GM23248 (cell line): ENCODE measurements at places on chromosomes 3 and 15.

DNA sequence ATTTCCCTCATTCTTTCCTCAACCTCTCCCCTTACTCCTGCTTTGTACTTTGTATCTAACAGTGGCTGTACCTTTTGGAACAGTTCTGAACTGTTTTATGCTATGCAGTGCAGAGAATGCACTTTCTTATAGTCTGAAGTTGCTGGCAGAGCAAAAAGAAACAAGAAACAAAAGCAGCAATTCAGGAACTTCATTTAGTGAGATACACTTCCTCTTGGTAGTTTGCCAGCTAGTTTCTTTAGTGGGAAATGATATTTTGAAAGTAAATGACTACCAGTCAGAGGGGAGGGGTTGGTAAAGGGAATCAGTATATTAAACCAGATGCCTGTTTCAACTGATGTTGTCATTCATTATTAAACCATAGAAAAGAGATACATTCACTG is 55.0 kb upstream of the CHD2 start:
- no peaks in the 10 kb centered on the region for H3K36me3 ChIP-seq
- no peaks in the 10 kb centered on the region for H3K27me3 ChIP-seq
- DNase-seq: peak; percentile 60
- H3K4me1 ChIP-seq: peaks cover 19% of the 10 kb centered on the region
- H3K4me3 ChIP-seq: no peak overlapping the region

DNA sequence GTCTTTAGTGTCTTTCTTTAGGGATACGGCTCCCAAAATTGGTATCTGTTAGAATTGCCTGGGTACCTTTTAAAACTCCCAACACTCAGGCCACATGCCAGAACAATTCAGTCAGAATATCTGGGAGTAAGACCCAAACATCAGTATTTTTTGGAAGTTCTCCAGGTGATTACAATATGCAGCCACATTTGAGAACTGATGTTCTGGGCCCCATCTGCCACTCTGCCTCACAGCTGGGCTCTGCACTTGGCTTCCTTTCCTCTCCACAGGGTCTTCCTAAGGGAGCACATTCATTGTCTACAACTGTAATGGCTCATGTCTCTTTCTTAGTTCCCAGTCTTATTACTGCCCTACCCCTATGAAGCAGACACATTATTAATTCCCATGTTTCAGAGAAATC is 394.5 kb downstream of the MFSD1 start:
- no peaks in the 10 kb centered on the region for H3K36me3 ChIP-seq
- 0 out of 2 replicates have a peak, but pooled peaks cover 9% of the 10 kb centered on the region for H3K27me3 ChIP-seq
- no peak overlapping the region for H3K27ac ChIP-seq
- peaks cover 20% of the 10 kb centered on the region for H3K4me1 ChIP-seq
- DNase-seq: no peak

DNA sequence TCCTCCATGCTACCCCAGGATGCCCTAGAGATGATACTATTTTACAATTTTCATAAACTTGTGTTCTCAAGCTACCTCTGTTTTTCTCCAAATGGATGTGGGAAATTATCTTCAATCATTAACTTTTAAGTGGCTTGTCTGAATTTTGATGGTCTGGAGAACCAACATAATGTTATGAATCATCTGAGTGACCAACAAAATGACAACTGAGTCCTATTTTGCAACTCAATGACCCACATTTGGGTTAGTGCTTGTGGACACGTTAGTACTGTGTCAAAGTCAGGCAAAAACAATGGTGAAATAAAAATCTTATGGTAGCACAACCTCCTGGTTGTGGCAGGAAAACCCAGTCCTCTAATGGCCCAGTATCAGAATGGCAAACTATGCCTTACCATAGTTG is 352.4 kb upstream of the ZNF385D start:
- H3K27ac ChIP-seq: no peak overlapping the region
- no peak overlapping the region for H3K4me3 ChIP-seq
- no peaks in the 10 kb centered on the region for H3K36me3 ChIP-seq
- no peak for DNase-seq
- H3K27me3 ChIP-seq: no peaks in the 10 kb centered on the region

GRCh38 chr15:91983729-91984340 is 130.3 kb downstream of the SLCO3A1 start:
- H3K27me3 ChIP-seq: no peaks in the 10 kb centered on the region
- no peak for DNase-seq
- no peak overlapping the region for H3K4me3 ChIP-seq
- no peaks in the 10 kb centered on the region for H3K4me1 ChIP-seq
- H3K36me3 ChIP-seq: no peaks in the 10 kb centered on the region

- no peaks in the 10 kb centered on the region for H3K36me3 ChIP-seq
- no peak overlapping the region for H3K27ac ChIP-seq
- H3K27me3 ChIP-seq: no peaks in the 10 kb centered on the region
- no peak overlapping the region for H3K4me3 ChIP-seq
- H3K4me1 ChIP-seq: no peaks in the 10 kb centered on the region
These were observed 158.3 kb downstream of the SV2B start for GRCh38 chr15:91258415-91258759.

DNA sequence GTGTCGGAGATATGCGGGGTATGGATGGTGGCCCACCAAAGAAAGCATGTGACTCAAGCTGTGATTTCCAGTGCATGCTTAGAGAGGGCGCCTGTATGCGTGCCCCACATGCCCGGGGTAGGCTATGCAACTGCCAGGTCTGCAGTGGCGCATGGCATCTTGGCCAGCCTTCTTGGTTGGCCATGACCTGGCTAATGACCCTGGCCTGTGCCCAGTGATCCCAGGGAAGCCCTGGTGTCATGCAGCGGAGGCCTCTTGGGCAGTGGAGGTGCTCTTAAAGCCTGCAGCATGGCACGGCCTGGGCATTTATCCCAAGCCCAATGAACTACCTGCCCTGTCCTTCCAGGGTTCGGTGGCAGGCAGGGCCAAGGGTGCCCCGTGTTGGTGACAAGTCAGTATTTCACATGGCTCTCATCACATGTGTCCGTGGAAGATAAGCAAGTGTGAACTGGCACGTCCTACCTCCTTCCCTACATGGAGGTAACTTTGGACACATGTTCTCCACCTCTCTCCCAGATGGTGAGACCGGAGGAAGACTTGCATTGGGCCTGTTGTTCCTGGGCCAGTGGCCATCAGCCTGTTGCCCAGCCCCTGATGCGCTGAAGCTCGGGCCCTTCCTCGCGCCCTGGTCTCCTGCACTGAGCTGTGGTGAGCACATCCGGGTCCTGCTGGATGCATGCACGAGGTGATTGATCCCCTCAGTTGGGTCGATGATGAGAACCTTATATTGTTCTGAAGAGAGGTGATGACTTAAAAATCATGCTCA is 192.0 kb downstream of the UBE3A start:
- H3K4me1 ChIP-seq: no peaks in the 10 kb centered on the region
- no peaks in the 10 kb centered on the region for H3K36me3 ChIP-seq
- no peak overlapping the region for H3K4me3 ChIP-seq

DNA sequence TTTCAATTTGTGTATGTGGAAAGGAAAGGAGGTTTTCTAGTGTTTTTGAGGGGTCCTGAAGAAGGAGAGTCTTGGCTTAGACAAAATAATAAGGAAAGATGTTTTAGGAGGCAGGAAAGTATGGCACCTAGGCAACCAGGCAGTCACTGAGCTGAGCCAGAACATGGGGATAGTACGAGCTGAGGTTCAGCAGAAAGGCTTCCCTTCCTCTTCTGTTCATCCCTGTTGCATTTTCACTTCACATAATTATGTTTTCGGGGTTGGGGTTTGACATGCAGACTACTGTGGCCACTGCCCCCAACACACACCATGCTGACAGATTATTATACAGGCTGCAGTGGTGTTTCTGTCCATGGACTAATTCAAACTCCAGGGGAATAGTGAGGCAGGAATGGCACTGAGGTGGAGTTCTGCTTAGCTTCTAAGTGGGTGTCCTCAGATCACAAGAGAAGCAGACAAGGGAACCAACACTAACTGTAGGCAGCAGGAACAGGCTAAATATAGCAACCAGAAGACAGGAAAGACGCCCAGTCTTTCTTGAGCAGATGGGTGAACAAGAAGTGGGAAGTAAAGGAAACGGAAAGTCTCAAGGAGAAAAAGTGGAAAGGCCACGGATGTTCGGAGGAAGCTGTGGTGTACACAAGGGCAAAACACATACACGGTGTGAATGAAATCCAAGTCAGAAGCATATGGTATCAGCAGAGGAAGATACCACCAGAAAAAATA is 305.8 kb downstream of the PLCL2 start:
- H3K36me3 ChIP-seq: no peaks in the 10 kb centered on the region
- H3K27me3 ChIP-seq: no peaks in the 10 kb centered on the region
- no peak for DNase-seq
- no peak overlapping the region for H3K27ac ChIP-seq
- no peak overlapping the region for H3K4me3 ChIP-seq

DNA sequence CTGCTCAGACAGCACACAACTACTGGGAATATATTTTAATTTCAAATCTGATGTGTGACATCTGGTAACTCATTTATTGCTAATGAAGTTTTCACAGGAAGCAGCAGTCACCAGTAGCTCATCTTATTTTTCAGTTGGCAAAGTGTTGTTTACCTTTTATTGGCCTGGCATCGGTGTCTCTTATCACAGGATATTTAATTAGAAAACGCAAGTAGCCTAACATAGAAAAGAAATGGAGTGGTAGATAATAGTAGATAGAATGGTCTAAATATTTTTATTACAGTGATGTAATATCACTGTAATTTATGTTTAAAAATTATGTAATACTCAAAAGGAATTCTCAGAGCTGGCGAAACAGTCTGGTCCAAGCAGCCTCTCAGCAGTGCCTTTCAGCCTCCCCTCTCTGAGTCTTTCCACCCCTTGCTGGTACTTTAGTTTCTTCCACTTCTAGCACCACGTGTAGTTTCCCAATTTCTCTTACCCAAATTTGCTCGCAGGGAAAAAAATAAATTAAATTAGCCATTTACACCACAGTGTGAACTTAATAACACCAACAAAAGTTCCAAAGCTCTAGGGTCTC is 31.9 kb downstream of the AGTR1 start:
- no peak overlapping the region for H3K27ac ChIP-seq
- H3K4me1 ChIP-seq: peaks cover 4% of the 10 kb centered on the region; the same call in 1 of the 2 replicates
- DNase-seq: no peak
- no peaks in the 10 kb centered on the region for H3K27me3 ChIP-seq

GRCh38 chr3:197782230-197782629 is 8.8 kb upstream of the LRCH3 start:
- no peaks in the 10 kb centered on the region for H3K27me3 ChIP-seq
- no peak for DNase-seq
- H3K4me3 ChIP-seq: no peak overlapping the region
- H3K36me3 ChIP-seq: peaks cover 46% of the 10 kb centered on the region
- no peaks in the 10 kb centered on the region for H3K4me1 ChIP-seq
- no peak overlapping the region for H3K27ac ChIP-seq

- no peak overlapping the region for H3K4me3 ChIP-seq
- no peak for DNase-seq
- no peaks in the 10 kb centered on the region for H3K27me3 ChIP-seq
- H3K27ac ChIP-seq: no peak overlapping the region
These were observed 37.5 kb downstream of the MAPK6 start for GRCh38 chr15:52056496-52056895.

DNA sequence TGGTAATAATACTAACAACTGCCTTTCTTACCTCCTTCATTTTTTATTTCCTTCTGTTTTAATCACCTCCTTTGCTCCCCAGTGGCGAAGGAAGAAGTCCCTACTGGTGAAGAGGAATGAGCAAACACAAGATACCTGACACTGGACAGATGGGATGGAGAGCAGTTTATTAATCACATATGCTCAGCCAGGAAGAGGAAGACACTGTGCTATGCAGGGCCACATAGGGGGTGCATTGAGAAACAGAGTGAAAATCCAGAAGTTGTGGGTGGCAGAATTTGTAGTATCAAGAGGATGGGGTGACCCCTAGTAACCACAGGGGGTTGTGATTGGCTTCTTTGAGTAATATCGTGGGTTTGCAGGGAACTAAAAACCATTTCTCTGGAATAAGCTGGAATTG is 1041.9 kb downstream of the OTOL1 start:
- H3K4me1 ChIP-seq: peaks cover 6% of the 10 kb centered on the region; the same call in 1 of the 2 replicates
- no peak overlapping the region for H3K4me3 ChIP-seq
- H3K27me3 ChIP-seq: no peaks in the 10 kb centered on the region
- H3K36me3 ChIP-seq: no peaks in the 10 kb centered on the region

- H3K4me3 ChIP-seq: peak within 1 kb of the TSS; percentile 84
- DNase-seq: no peak
- H3K27ac ChIP-seq: no peak within 1 kb of the TSS
These were observed at the start of gene B3GNT5 for GRCh38 chr3:183252973-183253527. B3GNT5 (plus strand) TSS chr3:183253253; CDS start chr3:183269799, 16,546 bp downstream.

- no peaks in the 10 kb centered on the region for H3K36me3 ChIP-seq
- no peak overlapping the region for H3K4me3 ChIP-seq
- no peaks in the 10 kb centered on the region for H3K4me1 ChIP-seq
- no peak for DNase-seq
- peaks cover 3% of the 10 kb centered on the region; the same call in 1 of the 2 replicates for H3K27me3 ChIP-seq
- H3K27ac ChIP-seq: no peak overlapping the region
These were observed 23.3 kb upstream of the GABRR3 start for GRCh38 chr3:98058244-98058960.

DNA sequence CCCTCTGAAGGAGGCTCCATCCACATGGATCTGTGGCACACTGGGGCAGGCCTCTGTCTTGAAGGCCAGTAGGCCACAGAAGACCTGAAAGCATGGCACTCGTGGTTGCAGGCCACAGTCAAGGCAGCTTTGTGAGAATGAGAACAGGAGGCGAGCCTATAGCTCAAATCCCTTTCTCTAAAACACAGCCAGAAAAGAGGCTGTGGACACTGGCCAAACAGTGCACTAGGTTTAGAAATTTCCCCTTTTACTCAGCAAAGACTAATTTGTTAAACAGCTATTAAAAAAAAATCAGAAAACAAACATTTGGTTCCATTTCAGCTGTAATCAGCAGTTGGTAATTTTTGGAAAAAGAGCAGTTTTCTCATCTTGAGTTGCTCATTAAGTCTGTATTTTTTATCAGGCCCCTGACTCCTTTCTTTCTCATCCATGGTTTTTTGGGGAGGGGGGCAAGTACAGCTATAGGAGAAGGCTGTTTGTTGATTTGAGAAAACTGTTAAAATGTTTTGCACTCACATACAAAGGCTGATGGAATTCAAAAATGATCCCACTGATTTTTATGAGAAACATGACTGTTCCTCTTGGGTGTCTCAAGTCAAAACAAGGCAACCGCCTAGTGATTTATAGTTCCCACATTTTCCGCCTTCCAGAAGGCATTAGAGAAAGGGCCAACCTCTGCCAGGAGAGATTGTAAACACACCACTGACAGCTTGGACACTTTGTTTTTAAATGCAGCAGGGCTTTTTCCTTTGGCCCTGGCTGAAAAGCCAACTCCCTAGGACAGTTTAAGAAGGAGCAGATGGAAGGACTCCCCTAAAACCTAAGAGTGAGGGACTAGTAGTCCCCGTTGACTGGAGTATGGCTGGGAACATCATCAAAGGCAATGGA is 28.1 kb downstream of the PARP16 start:
- no peak overlapping the region for H3K4me3 ChIP-seq
- H3K4me1 ChIP-seq: peaks cover 6% of the 10 kb centered on the region; the same call in 1 of the 2 replicates
- H3K27me3 ChIP-seq: no peaks in the 10 kb centered on the region
- no peaks in the 10 kb centered on the region for H3K36me3 ChIP-seq
